ENCODE measurements at places on chromosomes 6 and 20.

GRCh38 chr6:12849809-12850198 lies 133.2 kb downstream of the PHACTR1 start:
- DNase-seq: no peak

- no peak for DNase-seq
Measured at GRCh38 chr20:60482221-60483008, 524.2 kb downstream of the CDH26 start.

- DNase-seq: no peak
Measured at GRCh38 chr6:160238278-160238711, 20.3 kb downstream of the SLC22A2 start.

DNA sequence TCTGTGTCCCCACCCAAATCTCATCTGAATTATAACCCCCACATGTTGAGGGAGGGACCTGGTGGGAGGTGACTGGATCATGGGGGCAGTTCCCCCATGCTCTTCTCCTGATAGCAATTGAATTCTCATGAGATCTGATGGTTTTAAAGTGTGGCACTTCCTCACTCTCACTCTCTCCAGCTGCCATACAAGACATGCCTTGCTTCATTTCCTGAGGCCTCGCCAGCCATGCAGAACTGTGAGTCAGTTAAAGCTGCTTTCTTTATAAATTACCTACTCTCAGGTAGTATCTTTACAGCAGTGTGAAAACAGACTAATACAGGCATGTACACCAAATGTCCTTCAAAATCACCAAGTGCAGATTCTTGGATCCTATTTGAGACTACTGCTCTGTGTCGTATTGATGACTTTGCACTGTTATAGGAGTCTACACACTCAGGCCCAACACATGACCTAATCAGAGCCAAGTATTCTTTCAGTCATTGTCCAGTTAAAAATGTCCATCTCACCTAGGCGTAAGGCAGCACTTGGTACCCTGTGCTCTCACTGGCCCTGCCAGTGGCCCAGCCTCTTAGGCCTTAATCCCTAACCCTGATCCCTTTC lies 52.8 kb upstream of the UST start:
- DNase-seq: no peak
